ENCODE measurements at places on chromosomes 5 and 9. TPM values are rescaled to one million over a fixed set of nuclear protein-coding genes. Genes with fewer than 3 reads are reported as not detected.

TESK1 gene
- 27.9 TPM for total RNA-seq

NR5A1 gene
- not detected for total RNA-seq

DNA sequence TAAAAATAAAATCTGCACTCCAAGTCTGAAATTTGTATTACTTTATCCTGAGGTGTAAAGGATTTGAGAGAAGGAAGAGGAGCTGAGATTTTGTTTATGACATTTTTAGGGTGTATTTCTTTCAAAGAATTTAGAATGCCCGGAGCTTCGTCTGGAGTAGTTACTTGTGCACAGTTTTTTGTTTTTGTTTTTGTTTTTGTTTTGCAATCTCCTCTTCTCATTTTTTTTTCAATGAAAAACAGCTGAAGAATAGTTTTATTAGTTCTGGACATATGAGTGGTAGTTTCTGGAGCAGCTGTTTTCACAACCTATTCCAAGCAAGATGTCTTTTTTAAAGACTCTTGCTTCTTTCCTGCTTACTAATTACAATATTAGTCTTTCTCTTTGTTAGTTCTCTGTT is 408.2 kb upstream of the PTGER4 start:
- DNase-seq, result no peak
- no peaks in the 10 kb centered on the region for H3K27me3 ChIP-seq
- H3K27ac ChIP-seq, result no peak overlapping the region
- peaks cover 26% of the 10 kb centered on the region for H3K36me3 ChIP-seq

DNA sequence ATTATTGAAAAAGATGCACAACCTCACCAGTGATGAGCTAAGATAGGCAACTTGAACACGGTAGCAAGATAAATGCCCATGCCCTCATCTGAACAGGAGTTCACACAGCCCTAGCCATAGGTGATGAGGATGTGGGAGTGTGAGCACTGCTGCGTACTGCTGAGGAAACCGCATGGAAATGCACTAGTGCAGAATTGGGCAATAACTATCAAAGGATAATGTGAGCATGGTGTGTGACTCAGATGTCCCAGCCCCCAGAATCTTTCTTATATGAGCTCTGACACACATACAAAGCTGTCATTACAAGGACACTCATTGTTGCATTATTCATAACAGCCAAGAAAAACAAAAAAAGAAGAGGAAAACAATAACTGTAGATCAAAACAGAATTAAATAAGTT is 521.2 kb downstream of the IRX1 start:
- no peaks in the 10 kb centered on the region for H3K36me3 ChIP-seq
- no peaks in the 10 kb centered on the region for H3K4me1 ChIP-seq
- no peak overlapping the region for H3K27ac ChIP-seq
- no peak for DNase-seq

DNA sequence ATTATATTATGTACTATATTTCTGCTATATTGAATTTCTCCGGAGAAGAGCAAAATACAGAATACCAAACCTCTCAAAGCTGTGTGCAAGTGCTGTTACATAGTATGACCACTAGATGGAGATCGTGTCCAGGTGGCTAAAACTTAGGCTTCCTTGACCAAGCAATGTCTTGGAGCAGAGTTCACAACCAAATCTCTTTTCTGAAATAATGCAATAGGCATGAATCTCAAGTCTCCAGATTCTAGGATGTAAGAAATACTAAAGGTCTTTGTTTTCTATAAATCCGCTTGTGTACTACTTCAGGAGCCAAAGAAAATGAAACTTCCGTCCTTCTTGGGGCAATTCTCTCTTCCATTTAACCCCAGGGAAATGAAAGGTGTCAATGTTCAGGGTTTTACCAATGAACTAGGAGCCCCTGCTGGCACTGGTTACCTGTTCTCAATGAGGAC is 181.5 kb upstream of the RAI14 start:
- peaks cover 24% of the 10 kb centered on the region for H3K27me3 ChIP-seq
- H3K4me3 ChIP-seq, result no peak overlapping the region
- DNase-seq, result no peak
- no peaks in the 10 kb centered on the region for H3K4me1 ChIP-seq
- no peak overlapping the region for H3K27ac ChIP-seq

- H3K36me3 ChIP-seq, result peaks cover 1% of the 10 kb centered on the region
- DNase-seq, result no peak
- H3K4me3 ChIP-seq, result no peak overlapping the region
- H3K4me1 ChIP-seq, result peaks cover under 1% of the 10 kb centered on the region
Observed at GRCh38 chr5:131022811-131023497, 142.1 kb downstream of the HINT1 start.

Measured in activated CD8-positive, alpha-beta memory T cell treated with anti-CD3 and anti-CD28 coated beads, Interleukin-2, amount 10 ng/mL, durations not matched to agents 7 days and 5 days (primary cell).